ENCODE measurements at places on chromosomes 6 and 20.

GRCh38 chr6:109008537-109009235 lies 86.0 kb downstream of the SESN1 start:
- no peak for DNase-seq

GRCh38 chr20:62830821-62831220 lies 14.0 kb downstream of the COL9A3 start:
- DNase-seq: no peak

DNA sequence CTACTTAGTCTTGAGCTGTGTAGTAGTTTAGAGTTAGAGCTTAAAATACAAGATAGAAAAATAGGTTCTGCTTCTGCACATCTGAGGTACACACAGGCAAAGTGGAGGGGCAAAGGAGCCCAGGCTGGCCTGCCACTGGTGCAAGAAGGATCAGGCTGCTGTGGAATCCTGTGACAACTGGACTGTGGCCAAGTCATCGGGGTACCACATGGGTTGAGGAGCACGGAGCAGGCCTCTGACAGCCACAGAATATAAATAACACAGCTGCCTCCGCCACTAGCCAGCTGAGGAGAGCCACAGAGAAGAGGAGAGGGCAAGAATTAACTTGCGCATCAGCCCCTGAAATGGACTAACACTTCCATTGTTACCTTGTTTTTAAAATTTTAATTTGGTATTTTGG lies 206.0 kb upstream of the MARCKS start:
- no peak for DNase-seq

DNA sequence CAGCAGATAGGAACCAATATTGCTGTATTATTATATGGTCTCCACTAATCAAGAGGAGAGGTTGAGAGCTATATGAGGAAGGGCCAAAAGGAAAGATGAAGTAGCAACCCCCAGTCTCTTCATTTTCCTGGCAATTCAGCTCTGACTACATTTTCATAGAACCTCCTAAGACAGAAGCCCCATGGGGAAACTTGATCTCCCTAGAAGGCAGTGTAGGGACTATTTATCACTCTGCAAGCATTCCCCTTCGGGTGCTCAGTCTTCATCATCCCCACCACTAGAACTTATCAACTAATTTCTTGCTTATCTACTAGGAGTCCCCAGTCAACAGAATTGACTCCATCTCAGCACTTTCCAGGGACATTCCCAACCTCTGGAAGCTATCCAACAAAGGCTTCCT lies 25.5 kb upstream of the ITCH start:
- DNase-seq: no peak

DNA sequence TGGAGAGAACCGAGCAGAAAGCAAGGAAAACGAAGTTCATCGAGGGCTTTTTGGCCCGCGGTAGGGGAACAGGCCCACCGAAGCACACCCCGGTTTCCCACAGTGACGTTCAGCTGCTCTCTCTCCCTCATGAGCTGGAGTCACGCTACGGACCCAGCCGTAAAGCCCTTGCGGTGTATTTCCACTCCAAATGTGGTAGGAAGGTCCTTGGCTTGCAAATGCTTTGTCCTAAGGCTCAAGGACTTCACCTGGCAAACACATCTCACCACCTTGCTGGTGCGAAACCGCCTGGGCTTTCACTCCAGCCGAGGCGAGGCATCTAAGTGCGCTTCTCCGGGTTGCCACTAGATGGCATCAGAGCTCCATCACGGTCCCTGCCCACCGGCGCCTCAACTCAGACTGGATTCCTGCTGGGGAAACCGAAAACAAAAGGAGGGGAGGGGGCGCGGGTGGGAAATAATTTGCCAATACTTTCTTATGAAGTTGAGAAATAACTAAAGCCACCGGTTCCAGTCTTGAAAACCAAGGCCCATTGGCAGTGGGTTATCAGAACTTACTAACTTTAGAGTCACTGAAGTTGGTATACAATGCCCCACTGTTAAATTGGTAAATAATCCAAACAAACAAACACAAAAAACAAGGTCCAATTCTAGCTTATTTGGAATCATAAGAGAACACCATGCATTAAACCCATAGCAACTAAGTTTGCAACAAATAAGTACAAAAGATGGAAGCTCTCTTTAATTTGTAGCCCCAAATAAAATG lies 13.4 kb upstream of the FOXC1 start:
- DNase-seq: peak; percentile 54

DNA sequence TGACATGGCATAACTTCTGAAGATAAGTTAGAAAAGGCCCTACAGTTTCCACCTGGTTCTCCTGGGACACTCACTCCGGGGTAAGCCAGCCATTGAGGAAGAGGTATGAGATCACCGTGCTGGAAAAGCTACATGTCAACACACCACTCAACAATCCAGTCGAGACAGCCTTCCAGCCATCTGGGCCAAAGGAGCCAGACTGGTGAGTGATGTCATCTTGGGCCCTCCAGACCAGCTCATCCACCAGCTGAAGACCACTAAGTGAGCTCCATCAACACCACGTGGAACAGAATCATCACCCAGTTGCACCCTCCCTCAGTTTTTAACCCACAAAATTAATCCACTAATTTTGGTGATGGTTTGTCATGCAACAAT lies 32.3 kb upstream of the RSPO4 start:
- no peak for DNase-seq

- DNase-seq: peak; percentile 44
Measured at GRCh38 chr20:45011108-45011526, 44.8 kb downstream of the STK4 start.

DNA sequence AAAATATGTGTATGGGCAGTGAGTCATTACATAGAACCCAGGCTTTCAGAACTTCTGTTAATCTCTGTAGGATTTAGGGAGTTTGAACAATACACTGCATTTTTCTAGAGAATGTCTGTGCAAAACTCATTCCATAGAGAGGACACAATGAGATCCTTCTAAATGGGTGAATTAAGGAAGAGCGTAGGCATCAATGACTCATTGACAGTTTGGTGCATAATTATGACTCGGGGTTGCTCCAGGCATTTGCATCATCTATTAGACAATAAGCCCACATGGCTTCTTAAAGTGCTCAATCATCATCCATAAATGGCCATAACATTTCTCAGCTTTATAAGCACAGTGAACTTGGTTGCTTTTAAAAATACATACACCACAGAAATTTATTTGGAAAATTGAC lies 625.5 kb downstream of the CDH26 start:
- no peak for DNase-seq

DNA sequence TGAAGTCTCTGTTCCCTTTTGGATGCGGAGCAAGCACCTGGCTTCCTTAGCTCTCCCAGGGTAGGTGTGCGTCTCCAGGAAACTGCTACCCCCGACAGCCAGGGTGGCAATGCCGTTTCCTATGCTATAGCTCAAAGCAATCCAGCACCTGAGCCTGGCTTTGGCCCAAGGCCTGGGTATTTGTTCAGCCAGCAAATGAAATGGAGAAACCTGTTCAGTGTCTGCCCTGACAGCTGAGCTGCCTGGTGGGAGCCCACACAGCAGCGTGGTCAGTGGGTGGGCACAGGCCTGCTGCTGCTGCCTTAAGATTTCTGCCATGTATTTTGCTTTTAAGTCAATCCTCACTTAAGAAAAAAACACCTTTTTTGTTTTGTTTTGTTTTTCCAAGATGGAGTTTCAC lies 13.7 kb downstream of the SPATA2 start:
- no peak for DNase-seq

DNA sequence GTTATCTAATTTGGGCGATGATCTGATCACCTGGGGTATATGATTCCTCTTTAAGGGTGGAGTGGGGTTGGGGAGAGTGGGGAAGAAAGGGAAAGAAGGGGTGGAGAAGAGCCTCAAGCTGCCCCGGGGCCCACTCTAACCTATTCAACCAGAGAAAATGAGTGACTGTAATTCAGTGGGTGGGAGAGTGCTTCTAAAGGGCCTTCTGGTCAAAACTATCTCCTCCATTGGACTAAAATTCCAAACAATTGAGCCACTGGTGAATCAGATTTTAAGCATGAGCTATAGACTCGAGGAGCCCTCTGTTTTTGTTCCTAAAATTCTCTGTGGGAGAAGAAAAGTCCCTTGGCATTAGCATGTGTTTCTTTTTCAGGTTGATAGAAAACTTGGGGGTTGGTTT lies 296.8 kb downstream of the CLIC5 start:
- DNase-seq: no peak

DNA sequence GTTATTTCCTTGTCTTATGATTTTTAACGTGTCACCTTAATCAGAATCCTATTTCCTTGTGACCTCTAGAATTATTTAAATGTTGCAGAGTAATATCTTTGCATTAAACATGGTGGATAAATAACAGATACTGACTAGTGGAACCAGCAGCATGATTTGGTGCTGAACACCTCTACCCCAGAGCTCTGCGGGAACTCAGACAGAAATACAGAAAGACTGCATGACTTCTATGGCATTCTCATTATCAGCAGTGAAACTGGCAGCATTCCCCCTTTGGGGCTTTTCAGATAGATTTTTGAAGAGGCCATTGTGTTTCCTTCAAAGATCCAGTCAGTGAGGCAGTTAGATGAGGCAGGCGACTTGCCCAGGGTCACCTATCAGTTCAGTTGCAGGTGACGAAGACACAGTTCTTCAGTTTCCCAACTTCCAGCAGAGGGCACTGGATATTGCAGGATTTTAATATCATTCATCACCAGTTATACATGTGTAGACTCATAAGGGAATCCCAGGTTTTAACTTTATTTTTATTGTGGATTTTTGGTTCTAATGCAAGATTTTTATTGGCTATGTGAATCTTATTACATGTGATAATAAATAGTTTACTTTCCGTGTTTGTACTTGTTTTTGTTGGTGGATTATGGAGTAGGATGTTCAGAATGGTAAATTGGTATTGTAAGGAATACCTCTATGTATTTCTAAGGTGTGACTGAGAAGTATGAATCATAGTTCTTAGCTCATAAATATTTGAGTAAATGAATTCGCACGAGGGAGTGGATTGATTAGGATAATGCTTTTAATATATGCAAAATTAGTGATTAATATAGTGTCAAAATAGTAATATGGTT lies 81.3 kb downstream of the AFDN start:
- no peak for DNase-seq

DNA sequence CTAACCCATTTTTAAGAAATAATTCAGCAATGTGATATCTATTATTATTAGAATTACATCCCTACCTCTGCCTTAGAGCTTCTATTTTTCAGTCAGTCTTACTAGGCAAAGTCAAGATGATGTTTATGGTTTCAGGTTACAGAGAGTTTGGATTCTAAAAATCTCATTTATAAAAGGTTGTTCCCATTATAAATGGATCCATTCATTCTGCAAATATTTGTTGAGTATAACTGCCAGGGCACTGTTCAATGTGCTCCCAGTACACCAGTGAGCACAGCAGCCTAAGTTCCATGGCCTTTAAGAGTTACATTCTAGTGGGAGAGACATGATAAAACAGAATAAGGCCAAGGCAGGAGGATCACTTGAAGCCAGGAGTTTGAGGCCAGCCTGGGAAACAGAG lies 75.9 kb upstream of the EYA4 start:
- no peak for DNase-seq

DNA sequence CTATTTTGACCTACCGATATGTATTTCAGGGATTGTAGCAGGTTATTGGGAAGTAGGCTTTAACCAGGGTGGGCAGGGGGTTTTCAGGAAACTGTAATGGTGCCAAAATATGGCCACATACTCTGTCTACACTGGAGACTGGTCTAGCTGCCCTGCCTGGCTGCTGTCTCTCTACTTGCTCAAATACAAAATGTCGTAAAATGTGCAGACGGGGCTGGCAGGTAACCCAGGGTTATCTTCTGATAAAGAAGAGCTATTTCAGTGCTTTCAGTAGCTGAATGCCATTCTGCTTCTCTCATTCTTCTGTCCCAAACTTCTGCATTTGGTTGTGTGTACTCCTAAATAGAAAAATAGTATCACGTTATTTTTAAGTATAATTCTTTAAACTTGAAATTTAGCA lies 616.2 kb downstream of the EPM2A start:
- no peak for DNase-seq

DNA sequence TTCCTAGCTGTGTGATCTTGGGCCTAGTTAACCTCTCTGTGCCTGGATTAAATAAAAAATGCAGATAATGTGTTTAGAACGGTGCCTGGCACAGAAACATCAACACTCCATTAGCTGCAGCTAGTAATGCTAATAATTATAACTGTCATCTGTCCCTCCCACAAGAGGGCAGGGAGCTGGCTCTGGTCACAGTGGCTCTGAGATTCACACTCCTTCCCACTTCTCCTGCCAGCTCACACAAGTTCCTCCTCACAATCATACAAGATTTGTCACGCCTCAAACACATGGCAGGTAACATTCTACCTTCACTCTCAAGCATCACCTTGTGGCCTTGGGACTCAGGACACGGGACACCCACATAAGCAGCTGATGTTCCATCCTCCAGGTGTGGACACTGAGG lies 2.4 kb downstream of the ADA start:
- DNase-seq: no peak

DNA sequence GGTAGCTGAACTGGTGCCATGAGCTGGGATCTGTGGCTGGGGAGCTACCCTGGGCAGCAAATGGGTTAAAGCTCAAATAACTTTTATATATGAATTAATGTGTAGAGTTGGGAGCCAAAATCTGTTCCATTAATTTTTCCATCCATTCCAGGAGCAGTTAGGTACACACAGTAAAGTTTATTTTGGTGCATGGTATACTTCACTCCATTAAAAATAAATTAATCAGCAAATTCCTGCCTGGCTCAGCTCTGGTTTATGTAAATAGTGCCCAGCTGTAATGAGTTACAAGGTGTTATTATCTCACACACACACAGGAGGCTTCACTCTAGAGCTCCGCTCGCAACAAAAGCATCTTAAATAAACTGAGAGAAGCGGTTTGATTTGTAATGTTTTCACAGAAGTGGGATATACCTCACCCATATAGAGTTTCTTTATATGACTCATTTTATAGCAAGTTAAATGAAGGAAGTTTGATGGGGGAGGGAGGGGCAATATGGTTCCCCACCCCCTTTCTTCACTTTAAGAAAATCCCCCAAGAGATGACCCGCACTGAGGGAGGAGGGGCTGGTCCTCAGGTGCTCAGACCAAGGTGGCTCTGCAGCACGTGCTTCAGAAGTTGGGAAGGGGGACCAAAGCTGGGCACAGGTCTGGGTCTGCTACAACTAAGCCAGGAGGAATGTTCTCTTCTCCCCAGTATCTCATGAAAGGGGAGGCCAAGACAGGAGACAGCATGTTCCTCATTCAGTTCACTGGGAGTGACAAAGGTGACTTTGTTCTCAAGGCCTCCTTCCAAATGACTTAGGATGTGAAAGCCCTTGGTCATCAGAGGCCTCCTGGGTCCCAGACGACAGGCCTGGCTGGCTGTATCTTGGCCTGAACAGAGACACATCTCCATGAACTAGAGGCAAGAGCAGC lies 10.5 kb upstream of the FAM83C start:
- DNase-seq: no peak
